ENCODE measurements at places on chromosomes 6 and 20. TPM values are rescaled to one million over a fixed set of nuclear protein-coding genes. Genes with fewer than 3 reads are reported as not detected.

FAXC gene
- total RNA-seq, result 5.9 TPM

HSF2 gene
- total RNA-seq, result 36.8 TPM

DNA sequence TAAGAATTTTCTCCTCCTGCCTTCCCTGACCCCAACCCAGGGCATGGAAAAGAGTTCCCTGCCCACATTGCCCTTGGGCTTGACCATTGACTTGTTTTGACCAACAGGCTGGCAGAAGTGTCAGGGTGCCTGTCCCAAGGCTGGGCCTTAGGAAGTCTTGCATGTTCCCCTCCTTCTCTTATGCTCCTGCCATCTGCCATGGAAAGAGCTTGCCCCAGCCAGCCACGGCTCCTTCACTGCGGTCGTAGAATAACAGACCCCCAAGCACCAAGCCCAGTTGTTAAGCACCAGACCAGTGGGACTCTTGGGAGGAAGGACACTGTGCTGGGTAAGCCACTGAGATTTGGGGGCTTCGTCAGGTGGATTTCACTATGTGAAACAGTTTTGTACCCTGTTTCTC lies 53.6 kb downstream of the SNX5 start:
- H3K27ac ChIP-seq, result no peak overlapping the region
- no peaks in the 10 kb centered on the region for H3K27me3 ChIP-seq
- no peak overlapping the region for H3K4me3 ChIP-seq
- DNase-seq, result no peak
- H3K4me1 ChIP-seq, result peaks cover 11% of the 10 kb centered on the region
- H3K36me3 ChIP-seq, result no peaks in the 10 kb centered on the region

DNA sequence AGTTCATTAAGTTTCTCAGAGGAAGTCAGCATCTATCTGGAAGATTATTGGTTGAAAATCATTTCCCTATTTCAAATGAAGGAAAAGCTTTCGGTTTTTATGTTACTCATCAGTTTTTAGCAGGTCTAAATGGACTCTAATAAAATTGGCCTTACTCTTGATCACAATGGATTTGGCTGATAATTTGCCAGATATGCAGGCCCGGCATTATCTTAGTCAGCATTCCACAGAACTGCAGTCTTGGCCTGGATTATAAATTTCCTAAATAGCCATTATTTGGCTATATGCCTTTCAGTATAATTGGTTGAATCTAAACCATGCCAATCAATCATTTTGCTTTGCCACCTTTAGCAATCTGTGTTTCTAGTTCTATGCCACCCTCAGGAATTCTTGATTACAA lies 91.7 kb upstream of the KCNQ5 start:
- no peaks in the 10 kb centered on the region for H3K27me3 ChIP-seq
- DNase-seq, result no peak
- H3K4me1 ChIP-seq, result no peaks in the 10 kb centered on the region
- no peak overlapping the region for H3K27ac ChIP-seq
- H3K36me3 ChIP-seq, result no peaks in the 10 kb centered on the region

DNA sequence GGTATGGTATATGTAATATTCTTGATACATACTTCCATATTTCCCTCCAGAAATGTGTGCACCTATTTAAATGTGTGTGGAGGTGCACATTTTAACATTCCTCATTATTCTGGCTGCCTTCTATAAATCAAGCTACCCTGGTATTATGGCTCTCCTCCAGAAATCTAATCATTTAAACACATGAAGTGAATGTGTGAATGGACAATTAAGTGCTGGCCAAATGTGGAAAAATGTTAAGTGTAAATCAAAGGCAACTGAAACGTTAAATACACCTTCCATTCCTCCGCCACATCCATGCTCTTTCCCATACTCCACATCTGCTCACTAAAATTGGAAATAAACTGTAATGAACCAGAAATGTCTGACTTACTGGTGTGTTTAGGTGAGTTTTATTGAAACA lies 24.9 kb upstream of the ESR1 start:
- no peak overlapping the region for H3K27ac ChIP-seq
- no peaks in the 10 kb centered on the region for H3K27me3 ChIP-seq
- no peaks in the 10 kb centered on the region for H3K36me3 ChIP-seq
- H3K4me1 ChIP-seq, result no peaks in the 10 kb centered on the region
- H3K4me3 ChIP-seq, result no peak overlapping the region

GRCh38 chr6:139600919-139601475 lies 226.5 kb upstream of the CITED2 start:
- no peak overlapping the region for H3K27ac ChIP-seq
- no peaks in the 10 kb centered on the region for H3K27me3 ChIP-seq
- no peaks in the 10 kb centered on the region for H3K36me3 ChIP-seq

DNA sequence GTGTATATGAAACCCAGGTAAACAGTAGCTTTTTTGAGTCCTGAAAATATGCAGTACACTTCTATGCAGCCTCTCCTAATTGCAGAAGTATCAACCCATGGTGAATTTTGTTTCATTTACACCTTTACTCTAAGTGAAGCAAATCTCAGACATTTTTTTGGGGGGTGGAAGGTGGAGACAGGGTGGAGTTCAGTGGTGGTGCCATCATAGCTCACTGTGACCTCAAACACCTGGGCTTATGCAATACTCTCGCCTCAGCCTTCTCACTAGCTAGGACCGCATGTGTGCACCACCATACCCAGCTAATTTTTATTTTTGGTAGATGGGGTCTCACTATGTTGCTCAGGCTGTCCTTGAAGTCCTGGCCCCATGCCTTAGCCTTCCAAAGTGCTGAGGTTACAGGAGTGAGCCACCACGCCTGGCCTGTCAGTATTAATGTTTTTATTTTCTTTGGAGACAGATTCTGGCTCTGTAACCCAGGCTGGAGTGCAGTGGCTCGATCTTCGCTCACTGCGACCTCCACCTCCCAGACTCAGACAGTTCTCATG lies 80.3 kb downstream of the JARID2 start:
- H3K4me3 ChIP-seq, result no peak overlapping the region
- peaks cover 17% of the 10 kb centered on the region for H3K4me1 ChIP-seq
- H3K27me3 ChIP-seq, result no peaks in the 10 kb centered on the region
- no peak overlapping the region for H3K27ac ChIP-seq
- H3K36me3 ChIP-seq, result no peaks in the 10 kb centered on the region

DNA sequence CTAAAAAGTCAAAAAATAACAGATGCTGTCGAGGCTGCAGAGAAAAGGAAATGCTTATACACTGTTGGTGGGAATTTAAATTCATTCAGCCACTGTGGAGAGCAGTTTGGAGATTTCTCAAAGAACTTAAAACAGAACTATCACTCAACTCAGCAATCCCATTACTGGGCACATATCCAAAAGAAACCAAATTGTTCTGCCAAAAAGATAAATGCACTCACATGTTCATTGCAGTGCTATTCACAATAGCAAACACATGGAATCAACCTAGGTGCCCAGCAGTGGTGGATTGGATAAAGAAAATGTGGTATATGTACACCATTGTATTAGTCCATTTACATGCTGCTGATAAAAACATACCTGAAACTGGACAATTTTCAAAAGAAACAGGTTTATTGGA lies 116.0 kb upstream of the VGLL2 start:
- DNase-seq, result no peak
- no peaks in the 10 kb centered on the region for H3K27me3 ChIP-seq
- H3K36me3 ChIP-seq, result no peaks in the 10 kb centered on the region
- no peak overlapping the region for H3K27ac ChIP-seq
- no peak overlapping the region for H3K4me3 ChIP-seq

- H3K27ac ChIP-seq, result no peak overlapping the region
- H3K27me3 ChIP-seq, result no peaks in the 10 kb centered on the region
- no peaks in the 10 kb centered on the region for H3K36me3 ChIP-seq
Observed at GRCh38 chr6:46961232-46961631, 39.5 kb upstream of the ADGRF5 start.

DNA sequence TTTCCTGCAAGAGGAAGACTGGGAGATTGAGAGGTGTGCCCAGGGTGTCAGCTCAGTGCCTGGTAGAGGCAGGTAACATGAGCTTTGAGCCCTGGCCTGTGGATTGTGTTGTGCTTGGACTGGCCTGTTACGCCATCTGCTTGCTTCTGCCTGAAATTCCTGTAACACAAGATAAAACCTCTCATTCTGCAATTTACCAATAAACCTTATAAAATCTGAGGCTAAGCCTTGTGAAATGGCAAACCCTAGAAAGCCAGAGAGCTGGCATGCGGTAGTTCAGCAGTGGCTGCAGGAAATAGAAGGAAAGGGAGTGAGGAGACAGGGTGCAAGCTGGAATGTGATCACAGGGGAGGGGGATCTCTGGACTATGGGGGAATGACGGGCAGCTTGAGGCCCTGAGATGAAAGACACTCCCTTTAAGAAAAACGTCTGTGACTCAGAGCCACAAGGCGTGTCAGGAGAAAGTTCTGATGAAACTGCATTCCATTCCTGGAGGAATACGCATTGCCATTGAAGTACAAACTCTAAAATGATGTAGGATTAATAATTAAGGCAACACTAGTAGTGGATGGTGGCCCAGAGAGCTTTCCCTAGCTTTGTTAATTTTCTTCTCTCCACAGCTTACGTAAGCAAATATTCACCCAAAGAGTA lies 26.3 kb upstream of the TFAP2A start:
- H3K27me3 ChIP-seq, result no peaks in the 10 kb centered on the region
- H3K27ac ChIP-seq, result no peak overlapping the region
- no peaks in the 10 kb centered on the region for H3K4me1 ChIP-seq
- no peaks in the 10 kb centered on the region for H3K36me3 ChIP-seq
- no peak overlapping the region for H3K4me3 ChIP-seq

DNA sequence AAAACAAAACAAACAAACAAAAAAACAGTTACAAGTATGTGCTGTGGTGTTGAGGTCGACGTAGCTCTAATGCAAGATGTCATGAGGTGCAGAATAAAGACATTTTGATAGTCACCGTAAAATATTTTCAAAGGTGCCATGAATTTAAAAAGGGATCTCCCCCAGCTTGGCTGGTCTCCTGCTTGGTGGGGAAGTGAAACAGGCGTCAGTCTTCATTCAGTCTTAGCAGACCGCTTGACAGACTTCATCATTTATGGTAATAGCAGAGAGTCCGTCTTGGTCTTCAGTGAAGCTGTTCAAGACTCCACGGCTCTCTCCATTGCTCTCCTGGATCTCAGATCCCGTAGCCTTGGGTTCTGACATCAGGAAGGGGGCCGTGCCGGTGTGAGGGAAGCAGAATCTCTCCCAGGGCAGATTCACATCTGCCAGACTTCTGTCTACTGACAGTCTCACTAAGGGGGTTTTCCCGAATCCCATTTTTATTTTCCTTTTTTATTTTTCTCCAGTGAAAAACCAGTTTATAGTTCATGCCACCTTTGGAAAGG lies 1.6 kb downstream of the SLC24A3 start:
- no peaks in the 10 kb centered on the region for H3K36me3 ChIP-seq
- no peaks in the 10 kb centered on the region for H3K4me1 ChIP-seq
- H3K27ac ChIP-seq, result no peak overlapping the region
- DNase-seq, result no peak
- H3K4me3 ChIP-seq, result no peak overlapping the region
- H3K27me3 ChIP-seq, result no peaks in the 10 kb centered on the region

- no peak overlapping the region for H3K27ac ChIP-seq
- no peaks in the 10 kb centered on the region for H3K4me1 ChIP-seq
- H3K36me3 ChIP-seq, result no peaks in the 10 kb centered on the region
- no peak overlapping the region for H3K4me3 ChIP-seq
- no peak for DNase-seq
Observed at GRCh38 chr6:141421378-141421777, 711.3 kb upstream of the GJE1 start.

All from lung (tissue), 17 donors.